ENCODE measurements at places on chromosomes 12 and 14.

DNA sequence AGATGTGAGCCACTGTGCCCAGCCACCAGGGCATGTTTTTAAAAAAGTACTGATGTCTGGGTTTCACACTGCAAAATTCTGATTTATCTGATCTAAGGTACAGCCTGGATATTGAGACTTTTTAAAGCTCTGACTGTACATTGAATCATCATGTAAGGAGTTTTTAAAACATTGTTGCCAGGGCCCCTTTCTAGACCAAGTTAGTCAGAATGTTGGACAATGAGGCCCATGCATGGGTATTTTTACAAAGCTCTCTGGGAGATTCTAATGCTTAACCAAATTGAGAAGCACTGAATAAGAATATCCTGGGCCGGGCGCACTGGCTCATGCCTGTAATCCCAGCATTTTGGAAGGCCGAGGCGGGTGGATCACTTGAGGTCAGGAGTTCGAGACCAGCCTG lies 16.7 kb downstream of the TMEM19 start:
- DNase-seq = no peak

DNA sequence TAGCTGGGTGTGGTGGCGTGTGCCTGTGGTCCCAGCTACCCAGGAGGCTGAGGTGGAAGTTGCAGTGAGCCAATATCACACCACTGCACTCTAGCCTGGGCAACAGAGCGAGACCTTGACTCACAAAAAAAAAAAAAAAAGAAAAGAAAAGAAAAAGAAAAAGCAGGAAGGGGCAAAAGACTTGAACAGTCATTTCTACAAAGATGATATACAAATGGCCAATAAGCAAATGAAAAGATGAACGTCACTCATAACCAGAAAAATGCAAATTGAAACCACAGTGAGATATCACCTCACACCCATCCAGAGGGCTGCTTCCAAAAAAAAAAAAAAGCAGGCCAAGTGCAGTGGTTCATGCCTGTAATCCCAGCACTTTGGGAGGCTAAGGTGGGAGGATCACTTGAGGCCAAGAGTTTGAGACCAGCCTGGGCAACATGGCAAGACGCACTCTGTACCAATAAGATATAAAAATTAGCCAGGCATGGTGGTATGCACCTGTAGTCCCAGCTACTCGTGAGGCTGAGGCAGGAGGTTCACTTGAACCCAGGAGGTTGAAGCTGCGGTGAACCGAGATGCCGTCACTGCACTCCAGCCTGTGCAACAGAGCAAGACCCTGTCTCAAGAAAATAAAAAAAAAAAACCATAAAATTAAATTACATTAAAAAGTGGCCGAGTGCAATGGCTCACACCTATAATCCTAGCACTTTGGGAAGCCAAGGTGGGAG lies 20.5 kb downstream of the UBC start:
- no peak for DNase-seq

- no peak for DNase-seq
These were observed 48.6 kb downstream of the HSPB8 start for GRCh38 chr12:119227292-119227691.

GRCh38 chr14:97299661-97300060 lies 502.5 kb downstream of the VRK1 start:
- no peak for DNase-seq
